CD4-positive, alpha-beta memory T cell (primary cell): ENCODE measurements at places on chromosomes 16 and 17.

DNA sequence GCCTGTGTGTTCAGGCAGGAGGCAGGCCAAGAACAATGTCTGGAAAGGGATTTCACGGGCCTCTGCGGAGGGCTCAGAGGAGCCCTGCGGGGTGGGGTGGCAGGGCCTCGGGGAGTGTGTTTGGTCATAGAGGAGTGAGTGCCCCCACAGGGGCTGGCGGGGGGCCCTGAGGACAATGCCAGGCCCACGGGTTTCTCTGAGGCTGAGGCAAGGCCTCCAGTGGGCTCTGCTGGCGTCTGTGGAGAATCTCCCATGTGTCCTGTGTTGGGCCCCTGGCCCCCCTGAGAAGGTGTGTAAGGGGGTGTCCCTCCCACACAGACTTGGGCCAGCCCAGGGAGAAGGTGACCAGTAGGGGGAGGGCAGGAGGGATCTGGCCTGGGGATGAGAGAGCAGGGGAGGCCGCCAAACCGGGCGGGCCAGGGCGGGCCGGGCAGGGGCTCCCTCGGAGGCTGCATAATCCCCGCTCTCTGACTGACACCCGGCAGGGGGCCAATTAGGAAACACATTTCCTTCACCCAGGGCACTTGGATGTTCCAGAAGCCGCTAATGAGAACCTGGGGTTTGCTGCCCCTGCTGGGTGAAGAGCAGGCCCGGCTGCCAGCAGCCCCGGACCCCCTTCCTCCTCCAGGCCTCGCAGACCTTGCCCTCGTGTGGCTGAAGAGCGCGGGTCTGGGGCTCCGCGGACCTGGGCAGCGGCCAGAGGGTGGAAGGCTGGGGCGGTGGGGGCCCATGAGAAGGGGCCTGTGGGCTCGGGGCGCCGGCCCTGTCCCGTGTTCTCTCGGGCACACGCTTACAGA, 204.2 kb downstream of the NTN1 start:
- no peak for DNase-seq

GRCh38 chr16:14050291-14051027, 20.7 kb upstream of the MRTFB start:
- DNase-seq: no peak

GRCh38 chr17:79968116-79968515, 67.6 kb downstream of the TBC1D16 start:
- DNase-seq: no peak

GRCh38 chr17:78526231-78527025, 50.8 kb downstream of the DNAH17 start:
- DNase-seq: no peak

DNA sequence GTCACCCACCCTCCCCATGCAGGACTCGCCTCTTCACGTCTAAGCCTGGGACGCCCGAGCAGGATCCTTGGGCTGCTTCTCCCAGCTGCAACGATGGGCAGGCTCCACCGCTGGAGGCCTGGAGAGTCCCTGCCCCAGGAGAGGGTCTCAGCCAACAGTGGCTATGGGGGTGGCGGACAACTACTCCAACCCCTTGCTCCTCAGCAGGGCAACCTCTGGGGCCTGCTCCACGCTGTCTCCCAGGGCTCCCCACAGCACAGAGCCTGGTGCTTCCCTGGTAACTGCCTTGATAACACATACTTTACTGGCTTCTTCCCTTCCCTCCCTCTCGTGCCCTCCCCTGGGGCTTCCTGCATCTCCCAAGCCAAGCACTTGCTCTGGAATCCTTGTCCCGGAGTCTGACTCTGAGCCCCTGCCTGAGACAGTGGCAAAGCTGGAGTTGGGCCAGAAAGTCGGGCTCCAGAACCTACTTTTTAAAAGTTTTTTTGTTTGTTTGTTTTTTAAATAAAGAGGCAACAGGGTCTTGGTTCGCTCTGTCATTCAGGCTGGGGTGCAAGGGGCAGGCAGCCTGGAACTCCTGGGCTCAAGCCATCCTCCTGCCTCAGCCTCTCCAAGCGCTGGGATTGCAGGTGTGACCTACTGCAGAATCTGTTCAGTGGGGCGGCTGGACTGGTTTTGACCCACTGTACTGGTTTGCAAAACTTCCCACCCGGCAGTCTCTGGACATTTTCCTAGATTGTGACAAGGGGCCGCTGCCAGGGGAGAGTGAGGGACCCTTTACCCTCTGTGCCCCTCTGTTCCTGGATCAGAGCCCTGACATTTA, 99.4 kb downstream of the TNFRSF13B start:
- DNase-seq: no peak

GRCh38 chr16:8853150-8853549, 15.7 kb downstream of the CARHSP1 start:
- DNase-seq: no peak

GRCh38 chr16:57541754-57542435, 548 bp upstream of the ADGRG5 start:
- DNase-seq: no peak

DNA sequence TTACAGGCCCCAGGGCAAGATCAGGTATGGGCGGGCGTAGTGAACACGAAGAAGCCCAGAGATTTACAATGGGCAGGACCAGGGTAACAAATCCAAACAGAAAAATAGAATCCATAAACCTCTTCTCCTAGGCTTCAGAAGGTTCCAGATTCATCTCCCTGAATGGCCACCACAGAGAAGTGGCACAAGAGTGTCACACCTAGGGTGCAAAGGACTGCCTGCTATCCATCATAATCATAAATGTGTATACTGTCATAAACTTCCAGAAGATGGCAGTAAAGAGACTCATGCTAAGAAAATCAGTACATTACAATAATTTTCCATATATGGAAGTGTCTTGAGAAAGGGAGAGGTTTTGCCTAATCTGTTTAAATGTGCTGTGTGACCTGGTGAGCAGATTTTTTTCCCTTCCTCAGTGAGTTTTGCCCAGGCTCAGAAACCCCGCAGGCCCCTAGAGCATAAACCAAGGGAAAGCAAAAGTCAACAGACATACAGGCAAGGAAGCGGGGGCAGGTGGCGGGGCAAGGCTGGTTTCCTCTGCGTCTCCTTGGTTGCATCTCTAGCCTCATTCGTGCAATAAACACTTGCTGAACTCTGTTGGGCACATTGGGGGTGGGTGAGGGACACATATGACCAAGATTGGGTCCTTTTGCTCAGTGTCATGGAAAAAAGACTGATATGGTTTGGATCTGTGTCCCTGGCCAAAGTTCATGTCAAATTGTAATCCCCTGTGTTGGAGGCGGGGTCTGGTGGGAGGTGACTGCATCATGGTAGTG, 92.0 kb upstream of the CDH5 start:
- DNase-seq: peak; percentile 7

- DNase-seq: no peak
These were observed 147.9 kb downstream of the STX8 start for GRCh38 chr17:9427465-9428315.

DNA sequence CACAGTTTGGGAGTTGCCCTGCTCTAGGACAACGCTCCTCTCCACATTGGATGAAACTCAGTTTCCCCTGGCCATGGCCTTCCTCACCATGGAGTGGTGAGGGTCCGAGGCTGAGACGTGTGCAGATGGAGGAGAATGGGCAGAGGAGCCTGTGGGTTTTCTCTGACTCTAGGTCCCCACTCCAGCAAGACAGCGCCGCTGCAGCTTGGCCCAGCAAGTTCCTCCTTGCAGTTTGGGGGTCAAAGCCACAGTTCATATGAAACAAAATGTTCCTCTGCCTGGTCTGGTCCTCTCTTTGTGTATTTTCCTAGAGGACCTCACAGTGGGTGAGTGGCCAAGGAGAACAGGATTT, 2.3 kb downstream of the C16orf54 start:
- DNase-seq: no peak

- no peak for DNase-seq
These were observed 9.2 kb downstream of the C17orf67 start for GRCh38 chr17:56824503-56824902.

GRCh38 chr16:57916735-57917438, 54.0 kb downstream of the CNGB1 start:
- no peak for DNase-seq

GRCh38 chr16:82183004-82183397, 13.0 kb upstream of the MPHOSPH6 start:
- DNase-seq: no peak

DNA sequence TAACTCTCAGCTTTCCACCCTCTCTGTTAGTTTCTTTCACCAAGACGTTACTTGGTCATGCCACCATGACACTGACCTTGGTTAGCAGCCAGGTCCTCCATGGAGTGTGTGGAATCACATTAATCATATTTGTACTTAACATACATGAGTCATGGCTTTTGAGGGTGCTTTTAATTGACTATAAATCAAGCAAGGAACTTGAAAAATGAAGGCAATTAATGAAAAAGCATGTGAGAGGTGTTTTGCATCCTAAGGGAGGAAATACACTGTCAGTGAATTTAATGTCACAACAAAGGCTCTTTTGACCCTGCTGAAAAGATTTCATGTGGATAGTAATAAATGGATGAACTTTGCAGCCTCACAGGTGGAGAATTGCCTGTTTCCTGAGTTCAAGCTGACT, 240.7 kb downstream of the CDH13 start:
- DNase-seq: no peak

- no peak for DNase-seq
These were observed 3.0 kb downstream of the RHBDF2 start for GRCh38 chr17:76497979-76498875.

- DNase-seq: peak; percentile 53
These were observed 64.0 kb downstream of the MYO18A start for GRCh38 chr17:29115961-29116803.

- DNase-seq: no peak
These were observed 1.3 kb downstream of the CDH13 start for GRCh38 chr16:82628088-82628423.

DNA sequence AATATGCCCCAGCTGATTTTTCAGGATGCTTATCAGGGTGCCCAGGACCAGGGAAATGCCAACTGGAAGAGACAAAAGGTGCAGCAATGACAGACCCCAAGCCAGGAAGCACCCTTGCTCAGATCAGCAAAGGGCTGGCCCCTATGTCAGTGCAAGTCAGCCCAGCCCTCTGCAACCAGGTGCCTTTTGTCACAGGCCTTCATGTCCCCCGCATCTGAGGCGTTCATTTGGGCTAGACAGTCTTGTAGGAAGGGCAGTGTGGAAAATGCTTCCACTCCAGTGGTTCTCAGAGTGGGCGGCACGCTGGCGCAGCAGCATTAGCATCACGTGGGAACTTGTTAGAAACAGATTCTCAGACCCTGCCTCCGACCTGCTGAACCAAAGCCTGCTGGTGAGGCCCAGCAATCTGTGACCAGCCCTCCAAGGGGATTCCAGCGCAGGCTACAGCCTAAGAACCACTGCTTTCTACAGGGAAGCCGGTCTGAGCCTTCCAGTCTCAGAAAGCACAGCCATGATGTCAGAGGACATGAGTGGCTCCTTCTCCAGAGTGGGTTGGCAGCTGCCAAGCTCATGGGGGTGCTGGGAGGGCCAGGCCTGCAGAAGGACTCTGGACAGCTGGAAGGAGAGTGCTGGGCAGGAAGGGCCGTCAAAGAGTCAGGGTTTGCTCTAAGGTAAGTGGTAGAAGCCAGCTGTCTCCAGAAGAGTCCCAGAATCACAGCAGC, 13.1 kb downstream of the SLC47A2 start:
- no peak for DNase-seq

DNA sequence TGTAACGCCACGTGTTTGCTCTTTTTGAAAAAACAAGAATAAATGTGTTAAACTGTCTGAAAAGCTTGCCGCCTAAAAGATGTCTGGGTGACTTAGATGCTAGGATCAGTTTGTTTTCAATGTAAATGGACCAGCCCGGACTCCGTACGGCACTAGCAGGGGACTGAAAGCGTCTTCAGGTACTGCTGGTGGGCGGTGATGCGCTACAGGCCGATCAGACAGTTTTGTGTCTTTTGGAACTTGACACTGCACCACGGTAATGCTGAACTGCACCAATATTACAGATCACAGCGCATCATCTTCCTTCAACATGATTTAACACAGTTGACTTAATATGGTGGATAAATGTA, 727 bp upstream of the MBTPS1 start:
- DNase-seq: no peak

- DNase-seq: peak; percentile 64
These were observed 1.1 kb upstream of the STUB1 start for GRCh38 chr16:678858-679813.

DNA sequence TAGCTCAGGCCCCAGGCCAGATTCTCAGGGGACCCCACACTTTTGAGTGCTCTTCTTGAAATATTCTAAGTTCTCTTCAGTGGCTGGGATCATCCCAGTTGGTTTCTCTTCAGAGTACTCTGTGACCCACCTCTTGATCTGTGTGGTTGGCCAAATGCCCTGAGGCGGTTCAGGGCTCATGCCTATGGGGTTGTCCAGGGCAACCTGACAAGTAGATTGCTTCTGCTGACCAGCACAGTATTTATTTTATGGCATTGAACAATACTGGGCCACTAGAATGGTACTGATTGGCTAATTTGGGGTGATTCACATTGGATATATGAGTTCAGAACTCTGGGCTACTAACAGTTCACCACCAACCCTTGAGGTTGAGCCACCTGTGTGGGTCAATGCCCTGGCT, 7.4 kb upstream of the GOSR2 start:
- DNase-seq: no peak

- no peak for DNase-seq
These were observed 16.1 kb upstream of the DNAH9 start for GRCh38 chr17:11582217-11582616.

DNA sequence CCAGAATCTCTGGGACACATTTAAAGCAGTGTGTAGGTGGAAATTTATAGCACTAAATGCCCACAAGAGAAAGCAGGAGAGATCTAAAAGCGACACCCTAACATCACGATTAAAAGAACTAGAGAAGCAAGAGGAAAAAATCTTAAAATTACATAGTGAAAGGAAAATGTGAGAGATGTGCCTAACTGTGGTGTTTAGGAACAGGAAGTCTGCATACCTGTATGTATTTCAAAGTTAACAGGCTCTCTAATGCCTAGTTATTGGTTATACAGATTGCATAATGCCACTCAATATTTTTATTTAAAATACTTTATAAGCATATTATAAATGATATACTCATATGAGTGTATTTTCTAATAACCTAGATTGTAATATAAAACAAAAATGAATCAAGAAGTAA, 25.9 kb downstream of the ZNF267 start:
- DNase-seq: no peak

- DNase-seq: no peak
These were observed 418.4 kb upstream of the PMFBP1 start for GRCh38 chr16:72590151-72590937.

- DNase-seq: no peak
These were observed 38.4 kb downstream of the FAM20A start for GRCh38 chr17:68562736-68563135.

DNA sequence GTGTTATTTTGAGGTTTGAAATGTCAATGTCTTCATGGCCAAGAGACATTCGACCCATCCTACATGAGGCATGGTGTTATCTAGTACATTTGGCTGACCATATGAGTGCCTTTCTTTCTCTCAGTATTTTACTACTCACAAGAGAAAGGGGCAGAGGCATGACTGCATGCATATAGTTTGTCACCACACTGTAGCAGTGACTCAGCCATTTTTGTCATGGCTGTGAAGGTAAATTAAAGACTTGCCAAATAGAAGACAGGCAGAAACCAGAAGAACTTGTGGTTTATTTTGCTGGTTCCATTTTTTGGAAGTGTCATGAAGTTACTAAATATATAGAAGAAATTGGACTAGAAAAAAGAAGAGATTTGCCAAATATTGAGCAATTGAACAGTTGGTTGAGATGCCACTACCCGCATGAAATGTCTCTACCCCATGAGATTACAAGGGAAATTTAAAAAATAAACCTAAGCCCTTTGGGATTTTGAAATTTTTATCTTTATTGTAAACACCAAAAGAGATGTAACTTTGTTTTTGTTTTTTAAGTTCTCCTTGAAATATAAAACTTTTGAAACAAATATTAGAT, 170.3 kb downstream of the CHD9 start:
- DNase-seq: no peak

GRCh38 chr16:69402439-69402838, 16.6 kb upstream of the TERF2 start:
- DNase-seq: no peak

GRCh38 chr17:50176559-50177357, 11.0 kb downstream of the SGCA start:
- DNase-seq: no peak
